ENCODE measurements at places on chromosomes 5 and 9.

DNA sequence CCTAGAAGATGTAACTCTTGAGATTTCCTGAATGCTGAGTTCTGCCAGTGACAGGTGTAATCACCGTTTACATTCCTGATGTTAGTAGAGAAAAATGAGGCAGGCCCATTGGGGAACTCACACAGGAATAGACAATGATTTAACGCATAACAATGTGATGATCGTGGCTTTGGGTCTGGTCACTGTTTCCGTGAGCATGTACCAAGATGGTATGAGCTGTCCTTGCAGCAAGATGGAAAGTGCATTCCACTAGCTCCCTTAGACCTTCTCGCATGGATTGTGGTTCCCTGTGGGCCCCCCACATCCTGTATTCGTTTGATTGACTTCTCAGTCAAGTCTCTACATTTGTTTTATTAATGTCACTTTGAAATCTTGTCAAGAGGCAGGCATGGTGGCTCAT lies 124.0 kb upstream of the DAP start:
- DNase-seq, result no peak

DNA sequence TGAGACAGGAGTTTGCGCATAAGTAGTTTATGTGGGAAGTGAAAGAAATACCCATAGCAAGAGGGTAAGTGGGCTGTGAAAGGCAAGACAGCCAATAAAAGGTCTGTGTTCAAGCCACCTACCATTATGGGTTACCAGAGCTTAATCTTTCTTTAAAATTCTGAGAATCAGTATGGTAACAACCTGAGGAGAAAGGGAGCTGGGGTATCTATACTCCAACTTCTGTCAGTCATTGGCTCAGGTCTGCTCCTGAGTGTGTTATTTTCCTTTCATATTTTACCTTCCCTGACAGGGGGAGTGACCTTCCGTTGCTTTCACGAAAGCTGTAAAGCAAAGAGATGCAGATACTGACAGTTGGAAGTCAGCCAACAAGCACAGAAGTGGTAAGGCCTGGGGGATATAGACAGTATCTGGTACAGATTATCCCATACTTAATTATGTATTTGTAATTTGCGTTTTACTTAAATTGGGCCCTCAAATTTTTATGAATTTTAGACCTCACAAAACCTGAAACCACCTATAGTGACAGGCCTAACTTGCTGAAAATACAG lies 233.4 kb downstream of the RAB3C start:
- DNase-seq, result no peak

DNA sequence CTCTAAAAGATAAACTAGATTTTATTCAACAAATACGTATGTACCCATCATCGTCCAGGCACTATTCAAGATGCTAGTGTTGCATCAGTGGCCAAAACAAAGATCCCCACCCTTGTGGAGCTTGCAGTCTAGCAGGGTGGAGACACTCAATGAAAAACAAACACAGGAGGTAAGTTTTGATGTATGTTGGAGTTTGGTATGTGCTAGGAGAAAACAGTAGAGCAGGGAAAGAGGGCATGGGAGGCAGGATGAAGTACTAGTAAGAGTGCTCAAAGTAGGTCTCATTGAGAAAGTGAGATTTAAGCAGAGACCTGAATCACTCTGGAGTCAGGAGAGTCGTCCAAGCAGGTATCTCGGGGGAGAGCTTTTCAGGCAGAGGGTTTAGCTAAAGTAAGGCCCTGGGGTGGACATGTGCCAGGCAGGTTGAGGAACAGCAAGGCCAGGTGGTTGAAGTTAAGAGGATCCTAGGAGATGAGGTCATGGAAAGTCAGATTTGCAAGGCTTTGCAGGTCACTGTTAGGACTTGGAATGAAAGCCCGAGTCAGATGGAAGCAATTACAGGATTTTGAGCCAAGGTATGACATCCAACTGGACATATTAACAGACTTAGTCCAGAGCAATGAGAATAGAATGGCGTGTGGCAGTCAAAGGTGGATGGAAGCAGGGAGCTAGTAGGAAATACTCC lies 9.2 kb downstream of the SNX18 start:
- no peak for DNase-seq

- no peak for DNase-seq
Observed at GRCh38 chr9:9893837-9894236, 719.0 kb downstream of the PTPRD start.

DNA sequence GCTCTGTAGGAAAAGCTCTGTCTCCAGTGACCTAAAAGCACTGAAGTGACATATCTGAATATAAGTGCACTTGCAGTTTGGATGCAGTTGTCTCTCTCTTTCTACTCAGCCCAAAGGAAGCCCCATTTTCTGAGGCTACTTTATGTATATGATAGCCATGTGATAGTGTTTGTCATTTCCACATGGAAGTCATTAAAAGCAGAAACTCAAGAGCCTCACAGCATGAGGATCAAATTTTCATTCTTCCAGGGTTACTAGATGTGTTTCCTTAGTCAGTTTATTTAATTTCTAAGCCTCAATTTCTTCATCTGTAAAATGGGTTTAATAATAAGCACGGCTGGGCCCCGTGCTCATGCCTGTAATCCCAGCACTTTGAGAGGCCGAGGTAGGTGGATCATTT lies 36.7 kb downstream of the RNF44 start:
- no peak for DNase-seq

DNA sequence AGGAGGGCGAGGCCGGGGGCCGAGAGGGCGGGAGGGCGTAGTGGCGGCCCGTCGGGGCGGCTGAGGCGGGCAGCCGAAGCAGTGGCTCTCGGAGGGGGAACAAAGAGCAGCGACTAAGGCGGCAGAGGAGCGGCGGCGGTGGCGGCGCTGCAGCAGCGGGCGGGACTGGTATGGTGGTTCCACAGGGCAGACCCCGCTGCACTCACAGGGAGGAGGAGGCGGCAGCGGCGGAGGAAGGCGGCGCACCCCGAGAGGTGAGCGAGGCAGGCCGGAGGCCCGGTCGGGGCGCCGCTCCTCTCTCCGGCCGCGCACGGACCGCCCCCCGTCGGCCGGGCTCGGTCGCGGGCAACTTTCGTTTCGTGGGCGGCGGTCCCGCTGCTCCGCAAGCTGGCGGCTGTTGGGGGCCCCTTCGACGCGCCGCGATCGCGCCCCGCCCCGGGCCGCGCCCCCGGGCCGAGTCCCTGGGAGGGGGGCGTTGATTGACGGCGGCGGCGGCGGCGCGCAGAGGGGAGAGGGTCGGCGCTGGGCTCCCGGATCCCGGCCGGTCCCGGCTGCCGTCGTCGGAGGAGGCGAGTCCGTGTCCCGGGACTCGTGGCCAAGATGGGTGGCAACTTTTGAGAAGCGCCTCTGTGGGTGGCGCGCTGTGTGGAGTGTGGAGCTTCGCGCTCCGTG lies 467 bp downstream of the CNOT6 start:
- peak; percentile 19 for DNase-seq

- DNase-seq, result no peak
Observed at GRCh38 chr5:77636641-77637169, 1.8 kb downstream of the OTP start.

DNA sequence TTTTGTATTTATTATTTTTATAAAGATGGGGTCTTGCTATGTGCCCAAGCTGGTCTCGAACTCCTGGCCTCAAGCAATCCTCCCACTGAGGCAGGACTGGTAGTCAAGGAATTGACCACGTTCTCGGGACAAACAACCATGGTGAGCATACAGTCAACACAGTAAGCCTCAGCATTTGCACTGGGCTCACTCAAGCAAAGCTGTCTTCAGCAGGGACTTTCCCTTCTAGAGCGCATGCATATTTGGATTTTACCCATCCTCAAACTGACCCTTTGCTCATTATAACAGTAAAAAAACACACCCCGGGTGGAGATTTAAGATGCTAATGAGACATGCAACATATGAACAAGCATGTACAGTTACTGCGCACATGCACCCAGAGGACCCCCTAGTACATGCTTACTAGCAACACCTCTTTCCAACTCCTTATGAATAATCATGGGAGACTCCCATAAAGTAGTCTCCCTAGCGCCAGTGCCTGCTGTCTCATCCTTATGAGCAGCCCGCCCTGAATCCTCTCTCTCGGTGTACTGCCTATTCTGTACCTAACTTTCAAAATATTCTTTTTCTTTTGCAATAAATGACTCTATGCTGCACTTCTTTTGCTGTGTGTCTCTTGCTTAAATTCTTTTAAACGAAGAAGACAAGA lies 41.5 kb downstream of the C5orf22 start:
- DNase-seq, result no peak

GRCh38 chr5:59557572-59557971 lies 336.0 kb downstream of the PDE4D start:
- no peak for DNase-seq

GRCh38 chr9:121278477-121279261 lies 10.7 kb downstream of the GSN start:
- DNase-seq, result no peak

All from stimulated activated CD8-positive, alpha-beta memory T cell treated with anti-CD3 and anti-CD28 coated beads, Interleukin-12 subunit alpha, Interleukin-12 subunit beta, amount 100 ng/mL, for 1 hour (primary cell).